Right renal pelvis (tissue), 4 donors: ENCODE measurements at places on chromosomes 3 and 15.

- DNase-seq = no peak
These were observed 186.5 kb downstream of the KLF13 start for GRCh38 chr15:31513178-31513577.

DNA sequence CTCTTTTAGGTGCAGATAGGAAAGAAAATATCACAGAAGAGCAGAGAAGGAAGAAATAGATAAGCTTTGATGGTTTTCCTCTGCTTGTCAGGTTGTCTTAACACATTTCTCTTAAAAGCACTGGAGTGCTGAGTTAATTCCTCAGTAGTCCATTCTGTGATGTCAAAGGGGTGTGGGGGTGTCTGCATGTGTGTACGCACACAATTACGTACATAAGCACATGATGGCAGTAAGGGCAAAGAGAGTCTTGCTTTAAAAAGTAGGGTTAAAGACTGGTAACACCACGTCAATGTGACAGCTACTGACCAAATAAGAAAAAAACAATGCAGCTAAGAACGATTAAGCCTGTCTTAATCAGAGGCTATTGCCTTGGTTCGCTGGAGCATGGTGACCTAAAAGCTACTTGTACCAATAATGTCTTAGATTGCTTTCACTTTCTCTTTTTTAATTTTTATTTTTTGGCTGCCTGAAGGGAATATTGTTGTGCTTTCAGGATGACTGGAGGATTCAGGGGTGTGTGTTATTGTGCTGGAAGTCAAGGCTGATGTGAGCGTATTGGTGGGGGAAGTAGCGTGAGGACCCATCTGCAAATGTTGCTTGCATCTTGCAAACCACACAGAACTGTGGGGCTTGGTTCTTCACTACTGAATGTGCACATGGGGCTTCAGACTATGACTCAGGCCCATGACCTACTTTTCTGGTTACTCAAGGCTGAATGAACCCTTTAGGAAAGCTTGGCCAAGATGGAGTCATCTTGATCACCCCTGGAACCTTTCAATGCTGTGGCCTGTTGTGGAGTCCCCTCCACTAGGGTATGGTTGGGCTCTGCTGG, 417.8 kb upstream of the TPM1 start:
- DNase-seq = no peak

- peak; percentile 65 for DNase-seq
These were observed 2.0 kb upstream of the BHLHE40 start for GRCh38 chr3:4977001-4977852.

GRCh38 chr3:172096881-172097420, 57.6 kb downstream of the FNDC3B start:
- no peak for DNase-seq

DNA sequence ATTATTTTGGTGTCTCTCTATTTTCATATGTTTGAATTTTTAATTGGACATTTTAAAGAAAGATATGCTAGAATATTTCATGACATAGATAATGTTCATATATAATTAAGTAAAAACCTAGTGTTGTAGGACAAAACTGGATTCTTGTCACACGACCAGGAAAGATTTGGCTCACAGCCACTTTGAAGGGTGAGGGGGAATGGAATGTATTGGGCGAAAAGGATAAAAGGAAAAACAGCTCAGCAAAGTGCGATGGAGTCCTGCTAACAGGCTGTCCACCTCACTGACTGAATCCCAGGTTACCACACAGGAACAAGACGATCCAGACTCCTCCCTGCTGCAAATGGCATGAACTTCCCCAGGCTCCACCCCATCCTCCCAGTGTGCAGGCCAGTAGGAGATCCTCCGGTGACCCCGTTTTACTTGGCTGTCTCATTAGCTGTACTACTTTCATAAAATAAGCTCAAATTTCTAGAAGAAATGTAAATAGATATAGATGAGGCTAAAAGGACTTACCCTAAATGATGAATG, 186.2 kb downstream of the CD47 start:
- DNase-seq = no peak

GRCh38 chr3:195101001-195101583, 169.9 kb downstream of the XXYLT1 start:
- no peak for DNase-seq
